Activated CD4-positive, alpha-beta T cell treated with anti-CD3 and anti-CD28 coated beads for 24 hours (primary cell): ENCODE measurements at places on chromosomes 16 and 17.
A peak's percentile ranks its signal among the peaks of the same experiment; 100 is the strongest.

- no peak for DNase-seq
These were observed 5.0 kb downstream of the RPL19 start for GRCh38 chr17:39205112-39205526.

GRCh38 chr17:2551493-2551892 is 39.8 kb upstream of the METTL16 start:
- DNase-seq, result no peak

DNA sequence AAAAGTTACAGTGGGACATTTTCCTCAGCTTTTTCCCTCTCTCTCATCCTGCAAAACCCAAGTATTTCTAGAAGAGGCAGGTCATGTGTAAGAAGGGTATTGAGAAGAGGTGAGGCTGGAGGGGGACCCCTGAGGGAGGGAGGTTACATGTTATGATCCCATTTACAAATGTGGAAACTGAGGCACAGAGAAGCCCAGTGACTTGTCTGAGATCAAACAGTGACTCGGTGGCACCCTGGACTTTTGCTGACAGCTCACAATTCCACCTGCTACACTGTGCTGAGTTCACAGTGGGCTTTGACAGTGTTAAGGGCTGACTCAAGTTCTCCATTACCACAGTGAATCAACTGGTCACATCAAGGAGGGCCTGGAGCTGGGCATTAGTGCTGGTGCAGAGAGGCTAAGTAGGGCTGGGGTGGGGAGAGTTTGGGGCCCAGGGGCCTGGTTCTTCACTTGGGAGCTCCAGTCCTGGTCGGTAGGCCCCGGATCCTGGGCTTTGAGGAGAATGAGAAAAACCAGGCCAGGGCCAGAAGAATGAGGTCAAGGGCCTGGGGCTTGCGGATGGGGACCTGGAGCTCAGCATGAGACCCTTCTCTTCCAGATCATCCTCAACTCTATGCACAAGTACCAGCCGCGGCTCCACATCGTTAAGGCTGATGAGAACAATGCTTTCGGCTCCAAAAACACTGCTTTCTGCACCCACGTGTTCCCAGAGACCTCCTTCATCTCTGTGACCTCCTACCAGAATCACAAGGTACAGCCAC is 26.0 kb downstream of the TBX4 start:
- DNase-seq, result no peak

GRCh38 chr17:7060165-7060891 is 16.4 kb upstream of the SLC16A11 start:
- DNase-seq, result no peak

DNA sequence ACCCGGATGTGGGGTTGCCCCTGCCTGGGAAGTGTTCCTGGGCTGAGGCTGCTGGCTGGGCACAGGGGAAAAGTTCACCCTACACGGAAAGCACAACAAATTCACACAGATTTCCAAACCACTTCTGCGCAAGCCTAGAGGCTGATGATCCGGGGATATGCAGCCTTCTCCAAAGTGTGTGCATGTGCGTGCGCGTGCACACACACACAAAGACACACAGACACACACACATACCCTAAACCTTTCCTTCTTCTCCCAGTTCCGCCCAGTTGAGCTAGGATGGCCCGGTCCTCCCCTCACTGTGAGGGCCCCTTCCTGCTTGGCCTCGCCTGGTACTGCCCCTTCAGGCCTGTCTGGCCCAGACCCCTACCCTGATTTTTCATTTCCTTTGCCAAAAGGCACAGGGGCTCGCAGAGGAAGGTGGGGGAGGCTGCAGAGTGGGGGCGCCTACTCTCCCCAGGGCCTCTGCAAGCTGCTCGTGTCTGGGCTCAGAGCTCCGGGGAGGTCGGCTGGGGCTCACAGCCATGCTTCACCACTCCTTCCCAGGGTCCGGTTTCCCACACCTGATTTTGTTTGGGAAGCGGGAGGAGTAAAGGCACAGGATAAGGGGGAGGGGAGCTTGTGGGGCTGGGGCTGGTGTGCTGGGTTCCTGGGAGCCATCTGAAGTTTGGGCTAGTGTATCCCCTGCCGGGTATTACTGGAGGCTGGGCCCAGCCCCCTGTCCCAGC is 144.7 kb downstream of the ENGASE start:
- DNase-seq, result no peak

- DNase-seq, result no peak
These were observed 13.3 kb upstream of the RFWD3 start for GRCh38 chr16:74679983-74680382.

GRCh38 chr17:1905190-1905913 is 75.5 kb downstream of the RPA1 start:
- no peak for DNase-seq

GRCh38 chr16:69921127-69921526 is 30.0 kb upstream of the CLEC18A start:
- no peak for DNase-seq

- no peak for DNase-seq
These were observed 218.0 kb downstream of the C16orf95 start for GRCh38 chr16:87098976-87099720.

DNA sequence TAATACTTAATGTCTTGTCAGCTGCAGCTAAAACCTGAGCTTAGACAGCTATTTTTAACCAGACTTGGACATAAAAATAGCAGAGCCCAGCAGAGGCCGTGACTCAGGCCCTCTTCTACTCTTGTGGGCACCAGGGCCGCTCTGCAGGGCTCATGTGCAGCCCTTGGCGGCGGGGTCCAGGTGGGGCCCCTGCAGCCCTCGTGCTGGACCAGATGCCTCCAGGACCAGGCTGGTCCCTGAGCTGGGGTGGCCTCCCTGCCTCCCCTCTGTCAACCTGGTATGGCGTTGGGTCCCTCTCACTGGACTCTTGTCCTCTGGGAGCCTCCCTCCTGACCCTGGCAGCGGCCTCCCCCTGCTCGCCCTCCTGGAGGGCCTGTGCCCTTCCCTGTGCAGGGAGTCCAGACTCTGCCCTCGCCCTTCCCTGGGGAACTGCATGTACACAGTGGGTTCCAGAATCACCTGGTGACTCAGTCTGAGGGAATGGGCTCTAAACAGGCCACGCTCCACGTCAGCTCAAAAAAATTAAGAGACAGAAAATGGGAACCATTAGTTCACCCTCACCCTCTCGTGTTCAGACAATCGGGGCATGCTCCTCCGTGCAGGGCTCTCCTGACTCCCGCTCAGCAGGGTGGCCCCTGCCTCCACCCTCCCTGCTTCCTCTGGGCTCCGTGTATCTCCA is 9.7 kb downstream of the CDK5R1 start:
- no peak for DNase-seq

DNA sequence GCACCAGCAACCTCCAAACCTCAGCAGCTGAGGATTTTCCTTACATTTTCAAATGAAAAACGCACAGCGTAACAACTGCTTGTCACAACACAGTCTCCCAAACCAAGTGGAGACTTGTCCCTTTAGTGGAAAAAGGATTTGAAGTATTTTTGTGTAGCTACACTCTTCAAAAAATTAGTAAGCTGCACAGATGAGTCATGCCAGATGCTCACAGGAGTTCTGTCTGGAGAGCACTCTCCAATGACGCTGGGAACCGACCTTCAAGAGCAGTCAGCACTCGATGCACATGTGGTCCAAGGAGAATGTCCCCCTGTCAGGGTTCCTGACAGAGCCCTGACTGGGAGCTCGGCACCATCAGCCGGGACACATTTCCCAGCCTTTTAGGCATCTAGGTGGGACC is 39.8 kb downstream of the MAP1LC3B start:
- DNase-seq, result no peak

DNA sequence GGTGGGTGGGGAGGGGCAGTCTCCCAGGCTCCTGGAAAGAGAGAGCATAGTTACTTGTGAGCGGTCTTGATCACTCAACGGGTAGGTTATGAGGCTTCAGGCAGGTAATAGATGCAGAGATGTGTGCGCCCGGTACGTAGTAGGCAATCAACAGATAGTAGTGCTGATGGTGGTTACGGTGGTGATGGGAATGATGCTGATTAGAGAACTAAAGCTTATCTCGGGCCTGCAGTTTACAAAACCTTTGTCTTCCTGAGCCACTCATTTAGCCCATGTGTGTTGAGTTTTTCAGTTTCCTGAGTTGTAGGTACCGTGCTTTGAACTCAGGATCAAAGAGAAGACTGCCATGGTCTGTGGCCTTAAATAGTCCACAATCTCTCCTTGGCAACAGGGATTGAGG is 401.0 kb downstream of the SNX29 start:
- no peak for DNase-seq

GRCh38 chr17:27944546-27945332 is 51.6 kb upstream of the LYRM9 start:
- DNase-seq, result no peak

DNA sequence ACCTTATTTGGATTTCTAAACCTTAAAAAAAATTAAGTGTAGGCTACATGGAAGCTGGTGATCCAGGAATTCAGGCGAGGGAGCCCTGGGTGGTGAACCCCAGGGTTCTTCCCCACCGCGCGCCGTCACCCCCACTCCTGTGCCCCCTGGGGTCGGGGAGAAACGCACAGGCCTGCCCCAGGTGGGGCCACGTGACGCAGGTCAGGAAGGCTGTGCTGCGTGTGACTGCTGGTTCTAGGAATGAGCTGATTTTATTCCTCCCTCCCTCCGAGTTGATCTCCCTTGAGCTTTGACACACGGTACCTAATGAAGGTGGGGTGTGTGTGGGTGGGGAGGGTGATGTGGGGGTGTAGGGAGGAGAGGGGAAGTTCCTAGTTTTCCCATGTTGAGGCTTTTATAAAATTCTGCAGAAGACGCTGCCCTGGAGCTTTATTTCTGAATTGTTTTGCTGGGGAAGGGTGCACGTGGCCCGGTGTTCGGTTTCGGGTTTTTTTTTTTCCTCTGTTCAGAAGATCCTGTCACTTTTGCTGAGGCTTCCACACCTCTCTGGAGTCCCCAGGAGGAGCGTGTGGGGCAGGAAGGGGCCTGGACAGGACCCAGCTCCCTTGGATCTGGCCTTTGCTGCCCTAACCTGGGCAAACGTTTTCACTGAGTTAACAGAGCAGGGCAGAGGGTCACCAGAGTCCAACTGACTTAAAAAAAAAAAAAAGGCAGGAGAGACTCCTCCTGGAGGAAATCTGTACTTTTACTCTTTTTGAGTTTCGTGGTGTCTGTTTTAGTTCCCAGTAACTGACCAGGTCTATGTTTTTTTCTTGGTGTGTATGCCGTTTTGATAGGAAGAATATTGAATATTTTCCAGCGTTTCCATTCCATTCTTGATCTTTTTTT is 55.8 kb upstream of the GSE1 start:
- DNase-seq, result no peak

GRCh38 chr17:11885051-11885450 is 112.2 kb downstream of the ZNF18 start:
- DNase-seq, result no peak

DNA sequence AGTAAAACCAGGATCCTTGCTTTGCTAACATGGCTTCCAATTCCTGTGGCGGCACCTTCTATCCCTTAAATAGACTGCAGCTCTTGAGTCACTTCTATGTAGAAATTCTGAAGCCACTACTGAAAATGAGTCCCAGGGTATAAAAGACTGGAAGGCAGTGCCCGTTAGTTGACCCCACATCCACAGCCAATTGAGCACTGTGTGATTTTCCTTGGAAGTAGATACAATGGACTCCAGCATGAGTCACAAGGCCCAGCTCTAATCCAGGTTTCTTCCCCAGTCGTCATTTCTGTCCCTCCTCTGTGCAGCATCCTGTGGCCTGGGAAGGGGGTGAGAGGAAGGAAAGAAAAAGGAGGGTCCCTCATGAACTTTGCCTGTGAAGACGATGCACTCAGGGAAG is 69.5 kb downstream of the HLF start:
- DNase-seq, result no peak

- DNase-seq, result no peak
These were observed 37.0 kb upstream of the AKAP1 start for GRCh38 chr17:57048096-57048495.

DNA sequence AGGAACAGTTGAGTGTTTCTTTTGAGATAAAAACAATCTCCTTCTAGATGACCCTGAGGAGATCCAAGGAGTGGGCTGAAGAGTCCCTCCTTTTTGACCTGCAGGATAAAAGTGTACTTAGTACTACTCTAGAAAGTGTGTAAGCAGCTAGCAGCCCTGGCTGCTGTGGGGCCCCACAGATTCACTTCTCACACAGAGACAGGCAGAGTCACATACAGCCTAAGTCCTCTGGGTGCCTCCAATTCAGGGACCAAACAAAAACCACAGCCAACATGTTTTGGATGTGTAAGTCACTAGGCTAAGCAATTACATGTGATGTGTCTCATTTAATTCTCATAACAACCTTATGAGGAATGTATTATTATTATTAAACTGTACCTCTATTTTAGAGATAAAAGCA is 97.1 kb downstream of the TMEM100 start:
- no peak for DNase-seq

DNA sequence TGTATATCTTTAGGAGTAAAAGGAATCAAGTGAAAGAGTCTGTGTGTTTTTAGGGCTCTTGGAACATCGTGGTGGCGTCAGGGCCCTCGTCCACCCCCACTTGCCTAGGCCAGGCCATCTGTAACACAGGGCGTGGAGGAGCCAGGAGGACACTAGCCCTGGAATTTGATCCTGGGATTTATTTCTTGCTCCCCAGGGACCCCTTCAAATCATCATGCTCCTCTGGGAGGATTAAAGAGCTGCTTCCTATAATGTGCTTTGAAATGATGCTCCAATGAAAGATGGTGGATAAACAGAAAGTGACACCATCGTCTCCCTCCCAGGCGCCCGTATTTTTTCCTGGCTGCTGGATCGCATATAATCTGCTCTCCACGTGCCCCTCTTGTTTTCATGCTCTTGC is 113.3 kb downstream of the AATF start:
- no peak for DNase-seq

- no peak for DNase-seq
These were observed 36.9 kb upstream of the CPHXL start for GRCh38 chr16:75763204-75763603.

GRCh38 chr16:67919622-67920221 is 11.9 kb downstream of the CTRL start:
- no peak for DNase-seq

- no peak for DNase-seq
These were observed 6.9 kb upstream of the SLC38A8 start for GRCh38 chr16:84049403-84050060.

GRCh38 chr16:88343271-88343791 is 39.4 kb upstream of the ZNF469 start:
- DNase-seq, result no peak

GRCh38 chr16:58336332-58337089 is 41.7 kb upstream of the PRSS54 start:
- DNase-seq, result peak; percentile 82

- no peak for DNase-seq
These were observed 19.9 kb downstream of the COTL1 start for GRCh38 chr16:84597931-84598351.

DNA sequence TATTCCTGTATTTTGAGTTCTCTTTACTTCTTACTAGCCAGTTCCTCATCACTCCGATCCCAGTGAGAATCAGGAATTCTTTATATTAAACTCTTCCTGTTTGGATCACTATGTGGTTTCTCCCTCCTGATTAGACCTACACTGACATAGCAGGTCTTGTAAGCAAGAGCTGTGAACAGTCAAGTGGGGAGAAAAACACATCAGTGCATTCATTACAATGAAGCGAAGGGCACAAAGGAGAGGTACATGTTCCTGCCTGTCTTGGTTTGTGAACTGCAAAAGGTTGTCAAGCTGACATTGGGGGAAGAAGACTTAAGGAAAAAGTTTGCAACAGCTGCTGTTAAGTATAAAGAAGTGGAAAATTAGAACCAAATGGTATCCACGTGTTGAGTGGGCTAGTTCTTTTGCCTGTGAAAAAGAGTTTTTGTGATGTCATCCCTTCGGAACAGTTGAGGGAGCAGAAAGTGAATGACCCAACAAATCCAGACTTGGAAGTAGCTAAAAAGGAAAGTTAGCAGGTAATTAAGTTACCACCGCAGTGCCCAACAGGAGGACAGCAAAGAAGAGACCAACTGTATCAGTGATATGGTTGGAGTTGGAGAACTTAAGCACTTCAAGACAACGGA is 23.0 kb upstream of the TRIM25 start:
- no peak for DNase-seq
